ENCODE measurements at places on chromosomes 7 and 10. TPM values are rescaled to one million over a fixed set of nuclear protein-coding genes. Genes with fewer than 3 reads are reported as not detected.

The MDFIC gene
- 45.0 TPM for total RNA-seq

The CEP55 gene
- 98.9 TPM for total RNA-seq

The XPNPEP1 gene
- total RNA-seq = 42.4 TPM

The CAV1 gene
- total RNA-seq = 514 TPM

The NPSR1 gene
- not detected for total RNA-seq

The CABCOCO1 gene
- total RNA-seq = 0.57 TPM

The SEPHS1 gene
- total RNA-seq = 46.1 TPM

The PI4K2A gene
- total RNA-seq = 16.4 TPM

The C7orf57 gene
- 0.91 TPM for total RNA-seq

The FGL2 gene
- not detected for total RNA-seq

Data from Daoy (cell line).